ENCODE measurements at places on chromosomes 1 and 21.

DNA sequence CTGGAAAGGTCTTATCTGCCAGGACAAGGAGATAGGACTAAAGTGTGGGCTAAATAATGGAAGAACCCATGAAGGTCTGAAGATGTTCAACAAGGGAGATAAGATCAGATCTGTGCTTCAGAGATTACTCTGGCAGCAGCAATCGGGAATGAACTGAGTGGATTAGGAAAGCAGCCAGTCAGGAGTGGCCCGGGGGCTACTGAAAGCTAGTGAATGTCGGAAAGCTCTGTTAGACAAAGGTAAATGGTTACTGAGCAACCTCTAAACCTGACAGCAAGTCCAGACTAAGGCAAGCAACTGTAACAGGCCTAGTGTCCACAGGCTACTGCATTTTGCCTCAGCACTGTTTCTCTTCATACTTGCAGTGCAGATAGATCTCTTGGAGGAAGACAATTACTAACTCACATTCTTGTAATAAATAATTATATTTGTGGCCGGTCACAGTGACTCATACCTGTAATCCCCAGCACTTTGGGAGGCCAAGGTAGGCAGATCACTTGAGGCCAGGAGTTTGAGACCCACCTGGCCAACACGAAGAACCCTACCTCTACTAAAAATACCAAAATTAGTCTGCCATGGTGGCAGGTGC is 12.5 kb downstream of the IQGAP3 start:
- no peak for DNase-seq

GRCh38 chr21:38999161-38999560 is 184.1 kb downstream of the PSMG1 start:
- no peak for DNase-seq

GRCh38 chr1:151970626-151971025 is 23.0 kb downstream of the S100A10 start:
- no peak for DNase-seq

GRCh38 chr1:64013395-64013794 is 190.0 kb upstream of the UBE2U start:
- DNase-seq, result no peak

DNA sequence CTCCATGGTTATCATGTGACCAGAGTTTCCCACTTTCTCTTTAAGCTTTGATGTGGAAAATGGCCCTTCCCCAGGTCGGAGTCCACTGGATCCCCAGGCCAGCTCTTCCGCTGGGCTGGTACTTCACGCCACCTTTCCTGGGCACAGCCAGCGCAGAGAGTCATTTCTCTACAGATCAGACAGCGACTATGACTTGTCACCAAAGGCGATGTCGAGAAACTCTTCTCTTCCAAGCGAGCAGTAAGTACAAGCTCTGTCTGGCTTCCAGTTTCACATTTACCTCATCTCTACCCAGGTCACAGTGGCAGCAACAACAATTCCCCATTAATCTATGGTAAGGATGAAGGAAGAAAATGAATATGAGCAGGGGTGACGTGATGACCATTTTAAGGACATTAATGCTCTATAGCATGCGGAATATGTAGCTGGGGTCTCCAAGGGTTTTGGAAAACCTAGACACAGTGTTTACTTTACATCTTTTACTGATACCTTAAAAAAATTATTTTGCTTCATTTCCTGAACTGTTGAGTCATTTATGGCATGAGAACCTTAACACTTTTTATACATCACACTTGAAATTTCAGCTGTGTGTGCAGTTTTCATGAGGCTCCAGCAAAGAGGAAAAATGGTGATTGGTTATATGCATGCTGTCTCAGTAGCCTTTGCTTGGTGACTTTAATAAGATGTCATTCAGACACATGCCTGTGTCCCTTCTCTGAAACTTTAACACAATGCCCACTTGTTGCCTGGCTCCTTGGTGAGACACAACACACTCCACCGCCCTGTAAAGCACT is 286.3 kb upstream of the SGIP1 start:
- no peak for DNase-seq

DNA sequence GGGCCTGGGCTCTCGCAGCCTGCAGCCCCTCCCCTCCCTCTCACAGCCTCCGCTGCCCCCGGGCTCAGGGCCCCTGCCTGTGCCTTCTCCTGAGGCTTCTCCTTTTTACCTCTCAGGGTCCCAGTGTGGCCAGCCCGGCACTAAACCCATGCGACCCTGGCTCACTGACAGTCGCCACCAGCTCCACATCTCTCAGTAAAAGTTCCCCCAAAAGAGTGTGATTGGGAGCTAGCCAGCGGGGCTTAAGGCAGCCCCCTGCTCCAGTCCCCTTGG is 26.6 kb downstream of the PDE9A start:
- no peak for DNase-seq

GRCh38 chr1:204456826-204457442 is 37.7 kb downstream of the PIK3C2B start:
- DNase-seq, result peak; percentile 52

DNA sequence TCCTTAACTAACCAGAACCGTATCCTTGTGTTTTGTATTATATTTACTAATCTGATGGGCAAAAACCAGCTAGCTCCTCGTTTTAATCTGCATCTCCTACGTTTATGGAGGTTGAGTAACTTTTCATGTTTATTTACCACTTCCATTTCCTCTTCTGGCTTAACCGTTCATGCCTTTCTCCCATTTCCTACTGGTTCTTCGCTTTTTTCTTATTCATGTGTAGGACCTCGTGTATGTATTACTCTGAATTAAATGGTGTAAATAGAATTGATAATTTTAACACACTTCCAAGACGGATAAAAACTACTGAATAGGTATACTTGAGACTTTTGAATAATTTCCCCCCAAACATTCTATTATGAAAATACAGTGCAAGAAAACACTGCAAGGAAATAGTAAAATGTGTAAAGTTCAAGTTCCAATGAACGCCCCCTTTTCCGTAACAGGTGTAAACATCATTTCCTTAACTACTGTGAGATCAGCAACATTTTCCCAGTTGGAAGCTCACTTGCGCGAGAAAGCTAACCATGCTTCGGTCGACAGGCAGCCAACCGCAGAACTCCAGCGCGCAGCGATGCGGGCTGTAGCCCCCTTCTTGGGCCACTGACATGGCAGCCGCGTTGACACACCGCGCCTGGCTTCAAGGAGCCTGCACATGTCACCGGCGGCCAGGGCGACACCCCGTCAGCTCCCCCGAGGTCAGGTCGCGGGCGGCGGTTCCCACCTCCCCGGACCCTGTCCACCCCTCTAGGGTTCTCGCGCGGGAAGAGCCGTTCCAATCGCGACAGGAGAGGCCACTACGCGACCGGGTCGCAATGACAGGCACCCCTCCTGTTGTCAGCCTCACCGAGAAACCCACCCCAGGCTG is 816 bp downstream of the EDEM3 start:
- DNase-seq, result peak; percentile 39

DNA sequence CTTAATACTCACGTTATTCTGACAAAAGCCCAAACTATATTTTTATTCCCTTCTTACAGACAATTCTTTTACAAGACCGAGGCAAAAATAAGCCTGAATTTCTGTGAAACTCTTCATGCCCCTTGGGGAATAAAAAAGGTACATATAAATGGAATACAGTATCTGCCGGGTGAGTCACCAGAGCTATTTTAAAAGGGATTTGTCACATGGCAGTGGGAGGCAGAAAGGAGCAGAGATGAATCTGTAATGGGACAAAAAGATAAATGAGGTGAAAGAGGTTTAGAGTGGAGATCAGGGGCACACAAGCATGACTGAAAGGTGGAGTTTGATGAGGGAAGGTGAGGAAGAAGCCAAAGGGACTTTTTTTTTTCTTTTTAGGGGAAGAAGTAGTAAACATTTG is 8.8 kb downstream of the XCL1 start:
- DNase-seq, result peak; percentile 7

Measured in choroid plexus epithelial cell (primary cell).